ENCODE measurements at places on chromosomes 7 and 10.
A peak's percentile ranks its signal among the peaks of the same experiment; 100 is the strongest.

- peak; percentile 95 for DNase-seq
Observed at GRCh38 chr10:34280599-34281374, 534.3 kb downstream of the PARD3 start.

GRCh38 chr7:63070696-63071095 lies 928.0 kb upstream of the ZNF722 start:
- no peak for DNase-seq

GRCh38 chr7:151232917-151233701 lies 826 bp downstream of the CHPF2 start:
- no peak for DNase-seq

- no peak for DNase-seq
Observed at GRCh38 chr7:28045592-28045991, 135.0 kb downstream of the JAZF1 start.
